Right renal cortex interstitium (tissue), 3 donors: ENCODE measurements at places on chromosomes 12 and 14.

DNA sequence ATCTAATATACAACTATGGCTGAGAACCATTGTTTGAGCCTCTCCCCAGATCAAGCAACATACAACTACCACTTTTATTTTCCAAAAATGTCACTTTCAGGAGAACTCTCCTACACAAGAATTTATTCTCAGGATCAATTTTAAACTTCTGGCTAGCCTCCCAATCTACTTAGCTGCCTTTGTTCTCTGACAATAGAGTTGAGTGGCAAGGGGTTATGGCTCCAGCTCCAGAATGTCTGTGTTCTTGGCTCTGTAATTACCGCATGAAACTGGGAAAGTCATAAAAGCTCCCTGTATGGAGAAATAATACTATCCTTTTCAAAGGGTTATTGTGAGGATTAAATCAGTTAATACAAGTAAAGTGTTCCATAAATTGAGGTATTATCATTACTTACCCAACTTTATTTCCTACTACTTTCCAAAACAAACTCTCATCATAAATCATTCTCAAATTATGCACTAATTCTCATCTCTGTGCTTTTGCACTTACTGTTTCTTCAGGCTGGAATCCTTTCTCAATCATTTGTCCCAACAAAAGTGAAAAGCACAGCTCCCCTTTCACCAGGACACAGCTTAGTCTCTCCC, 121.9 kb downstream of the GARIN6 start:
- no peak for DNase-seq

DNA sequence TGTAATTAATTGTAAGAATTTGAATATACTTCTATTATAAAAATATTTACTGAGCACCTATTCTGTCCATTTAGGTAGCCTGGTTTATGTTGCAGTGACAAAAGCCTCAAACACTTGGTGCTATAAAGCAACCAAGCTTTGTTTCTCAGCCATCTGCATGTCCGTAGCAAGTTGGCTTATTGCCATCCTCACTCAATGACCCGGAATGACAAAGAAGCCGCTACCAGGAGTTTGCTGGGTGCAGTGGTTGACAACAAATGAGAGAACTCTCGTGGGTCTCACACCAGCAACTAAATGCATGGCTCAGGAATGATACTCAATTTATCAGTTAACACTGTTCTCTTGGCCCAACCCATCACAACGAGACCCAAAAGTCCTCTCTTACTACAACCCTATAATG, 553.1 kb downstream of the DIO2 start:
- no peak for DNase-seq

GRCh38 chr12:24764712-24765111, 184.2 kb downstream of the BCAT1 start:
- no peak for DNase-seq

DNA sequence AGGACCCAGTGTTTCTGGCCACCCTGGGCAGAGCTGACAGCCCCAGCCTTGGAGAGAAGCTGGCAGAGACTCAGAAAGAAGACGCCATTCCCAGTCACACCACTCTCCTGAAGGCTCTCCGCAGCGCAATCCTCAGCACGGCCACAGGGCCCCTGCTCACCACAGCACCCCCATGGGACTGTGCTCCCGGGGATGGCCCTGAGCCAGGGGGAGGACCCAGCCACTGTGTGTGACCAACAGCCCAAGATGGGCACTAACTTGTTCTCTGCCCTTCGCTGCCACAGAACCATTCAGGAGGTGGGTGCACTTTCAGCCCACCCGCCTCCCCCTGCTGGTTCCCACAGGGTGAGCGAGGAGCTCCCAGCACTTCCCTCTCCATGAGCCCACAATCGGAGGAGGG, 57.1 kb downstream of the CCNK start:
- DNase-seq = no peak

GRCh38 chr12:77104792-77105191, 39.4 kb upstream of the E2F7 start:
- DNase-seq = no peak

DNA sequence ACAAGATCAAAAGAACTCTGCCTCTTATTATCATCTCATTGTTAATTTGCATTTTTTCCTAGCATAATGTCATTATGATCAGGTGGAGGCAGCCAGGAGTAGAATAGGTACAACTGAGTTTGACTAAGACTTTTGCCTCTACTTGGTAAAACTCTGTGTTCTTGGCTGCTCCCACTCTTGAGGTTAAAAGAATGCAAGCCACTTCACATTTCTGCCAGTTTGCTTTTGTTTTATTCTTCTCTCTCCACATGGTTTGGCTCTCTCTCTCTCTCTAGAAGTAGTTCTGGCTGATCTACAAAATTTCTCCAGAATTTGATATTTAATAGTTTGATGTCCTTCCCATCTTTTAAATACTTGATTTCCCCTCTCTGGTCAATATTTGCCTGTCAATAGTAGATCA, 170.7 kb upstream of the E2F7 start:
- DNase-seq = no peak
